ENCODE measurements at places on chromosomes 7 and 10.

DNA sequence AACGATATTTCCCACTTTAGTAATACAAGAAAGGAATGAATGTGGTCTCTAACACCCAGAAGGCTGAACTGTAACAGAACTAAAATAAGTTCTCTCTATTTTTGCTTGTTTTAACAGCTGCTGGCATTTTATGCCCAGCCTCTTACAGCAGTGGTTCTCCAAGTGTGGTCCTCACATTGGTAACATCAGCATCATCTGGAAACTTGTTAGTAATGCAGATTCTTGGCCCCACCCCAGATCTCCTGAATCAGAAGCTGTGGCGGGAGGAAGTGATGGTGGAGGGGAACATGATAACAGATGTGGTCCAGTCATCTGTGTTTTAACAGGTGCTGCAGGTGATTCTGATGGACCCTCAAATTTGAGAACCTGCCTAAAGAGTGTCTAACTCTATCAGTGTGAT lies 170.1 kb downstream of the TMEM26 start:
- no peak for DNase-seq

GRCh38 chr7:130880668-130881067 lies 146.7 kb upstream of the KLF14 start:
- DNase-seq = no peak

GRCh38 chr10:43323245-43323644 lies 48.2 kb upstream of the FXYD4 start:
- DNase-seq = no peak

GRCh38 chr10:34206935-34207268 lies 608.2 kb downstream of the PARD3 start:
- no peak for DNase-seq

GRCh38 chr7:46484906-46485305 lies 563.8 kb upstream of the IGFBP3 start:
- no peak for DNase-seq

GRCh38 chr10:70272925-70273316 lies 10.9 kb downstream of the NPFFR1 start:
- DNase-seq = no peak

- no peak for DNase-seq
These were observed 14.7 kb downstream of the HSPB1 start for GRCh38 chr7:76316984-76317781.

DNA sequence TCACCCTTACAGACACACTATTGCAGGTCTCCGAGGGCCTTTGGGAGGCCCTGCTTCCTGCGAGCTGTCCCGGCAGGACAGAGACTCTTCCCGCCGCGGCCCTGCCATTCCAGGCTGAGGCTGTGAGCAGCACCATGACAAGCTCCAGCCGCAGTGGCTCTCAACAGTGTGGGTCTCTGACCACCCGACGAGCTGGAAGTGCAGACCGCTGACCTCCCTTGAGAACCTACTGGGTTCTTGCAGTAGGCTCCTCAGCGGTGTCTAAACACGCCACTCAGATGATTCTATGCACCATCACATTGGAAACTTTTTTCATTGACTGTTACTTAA lies 303.4 kb downstream of the WDR37 start:
- DNase-seq = no peak

DNA sequence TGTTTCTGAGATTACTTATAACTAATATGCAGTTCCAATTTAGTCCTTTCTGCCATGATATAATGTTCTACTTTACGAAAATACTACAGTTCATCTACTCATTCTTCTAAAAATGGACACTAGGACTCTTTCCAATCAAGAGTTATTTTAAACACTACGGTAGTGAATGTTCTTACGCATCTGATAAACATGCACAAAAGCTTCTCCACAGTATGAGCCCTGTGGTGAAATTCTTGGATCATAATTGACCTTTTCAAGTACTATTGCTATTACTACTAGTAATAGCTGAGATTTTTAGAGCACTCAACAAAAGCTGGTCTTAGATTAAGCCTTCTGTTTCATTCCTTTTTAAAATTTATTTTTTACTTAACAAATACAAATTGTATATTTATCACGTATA lies 106.4 kb downstream of the CH25H start:
- no peak for DNase-seq

DNA sequence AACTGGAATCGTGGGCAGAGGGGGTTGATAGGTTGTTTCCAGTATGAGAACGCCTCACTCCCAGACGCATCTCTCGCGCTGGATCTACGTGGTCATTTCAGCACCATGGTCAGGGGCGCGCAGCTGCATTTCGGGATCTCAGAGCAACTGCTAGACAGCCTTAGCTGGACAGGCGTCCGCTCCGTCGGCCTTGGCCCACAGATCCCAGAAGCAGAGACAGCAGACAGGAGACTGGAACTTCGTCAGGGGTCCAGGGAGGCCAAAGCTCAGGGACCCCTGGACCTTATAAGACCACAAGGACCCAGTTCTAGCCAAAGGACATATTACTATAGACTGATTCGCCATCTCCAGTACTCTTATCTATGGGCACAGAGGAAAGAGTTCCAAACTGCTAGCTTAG lies 5.3 kb downstream of the NEUROG3 start:
- DNase-seq = no peak

DNA sequence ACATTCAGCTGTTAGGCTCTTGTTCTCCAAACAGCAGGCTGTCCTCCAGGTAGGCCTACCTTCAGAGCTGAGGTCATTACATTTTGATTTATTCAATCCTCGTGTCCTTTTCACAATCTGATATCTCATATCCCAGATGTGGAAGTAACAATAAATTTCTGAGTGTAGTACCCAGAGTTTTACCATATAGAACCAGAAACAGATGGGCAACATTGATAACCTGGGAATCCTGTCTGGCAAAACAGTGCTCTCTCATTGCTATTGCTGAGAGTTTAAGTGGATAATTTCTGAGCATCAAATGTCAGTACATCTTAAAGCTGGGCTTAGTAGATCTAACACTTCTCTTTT lies 1007.8 kb downstream of the REEP3 start:
- DNase-seq = no peak

- no peak for DNase-seq
These were observed 18.8 kb downstream of the NOBOX start for GRCh38 chr7:144384555-144385245.

GRCh38 chr7:101699881-101700823 lies 71.1 kb upstream of the MYL10 start:
- no peak for DNase-seq

DNA sequence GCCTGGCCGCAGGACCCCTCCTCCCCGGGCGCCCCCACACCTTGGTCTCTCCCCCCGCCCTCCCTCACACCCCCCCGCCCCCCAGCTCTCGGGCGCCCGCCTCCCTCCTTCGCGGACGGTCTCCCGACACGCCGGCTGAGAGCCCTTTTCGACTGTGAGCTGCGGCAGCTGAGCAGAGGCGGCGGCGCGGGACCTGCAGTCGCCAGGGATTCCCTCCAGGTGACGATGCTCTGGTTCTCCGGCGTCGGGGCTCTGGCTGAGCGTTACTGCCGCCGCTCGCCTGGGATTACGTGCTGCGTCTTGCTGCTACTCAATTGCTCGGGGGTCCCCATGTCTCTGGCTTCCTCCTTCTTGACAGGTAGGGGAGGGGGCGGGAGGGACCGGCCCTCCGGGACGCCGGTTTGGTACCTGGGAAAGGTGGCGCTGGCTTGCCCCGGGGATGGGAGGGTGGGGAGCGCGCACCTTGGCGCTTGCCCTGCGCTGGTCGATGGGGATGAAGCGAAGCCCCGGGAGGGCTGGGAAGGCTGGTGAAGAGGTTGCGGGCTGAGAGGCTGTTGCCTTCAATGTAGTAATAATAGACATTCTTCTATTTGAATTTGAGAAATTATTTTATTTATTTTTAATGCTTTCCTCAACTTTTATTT lies at the start of gene BMPER:
Gene BMPER (plus strand): TSS at position 151 of the 644 bp plus-strand sequence. CDS start 75 bp downstream, at position 226.
- no peak for DNase-seq

DNA sequence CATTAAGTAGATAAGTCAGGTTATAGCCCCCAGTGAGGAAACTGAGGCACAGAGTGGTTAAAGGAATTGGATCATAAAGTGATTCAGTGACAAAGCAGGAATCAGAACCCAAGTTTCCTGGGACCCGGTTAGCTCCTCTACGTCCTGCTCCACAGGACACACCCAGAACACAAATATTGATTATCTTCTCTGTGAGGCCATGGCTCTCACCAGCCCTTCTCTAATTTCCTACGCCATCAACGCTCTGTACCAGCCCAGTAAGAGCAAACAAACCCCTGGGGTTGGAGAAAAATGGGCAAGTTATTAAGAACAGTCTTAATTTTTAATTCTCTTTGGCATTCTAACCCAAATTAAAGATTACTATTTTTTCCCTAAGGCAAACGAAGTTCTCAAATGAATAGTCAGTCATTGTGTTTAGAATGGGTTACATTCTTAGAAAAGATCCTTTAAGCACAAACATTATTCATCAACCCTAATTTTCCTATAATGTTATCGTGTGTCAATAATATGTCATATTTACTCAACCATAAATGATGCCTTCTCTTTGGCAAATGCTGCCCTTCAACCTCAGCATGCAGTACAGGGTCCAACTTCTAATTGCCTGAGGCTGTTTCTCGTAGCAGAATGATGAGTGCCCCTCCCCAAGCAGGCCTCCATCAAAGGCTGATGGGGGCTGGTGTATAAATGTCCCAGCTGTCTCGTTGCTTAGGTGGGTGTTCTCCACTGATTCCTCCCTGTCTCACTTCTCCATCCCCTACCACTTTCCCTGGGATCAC lies 25.4 kb upstream of the TM9SF3 start:
- DNase-seq = no peak

DNA sequence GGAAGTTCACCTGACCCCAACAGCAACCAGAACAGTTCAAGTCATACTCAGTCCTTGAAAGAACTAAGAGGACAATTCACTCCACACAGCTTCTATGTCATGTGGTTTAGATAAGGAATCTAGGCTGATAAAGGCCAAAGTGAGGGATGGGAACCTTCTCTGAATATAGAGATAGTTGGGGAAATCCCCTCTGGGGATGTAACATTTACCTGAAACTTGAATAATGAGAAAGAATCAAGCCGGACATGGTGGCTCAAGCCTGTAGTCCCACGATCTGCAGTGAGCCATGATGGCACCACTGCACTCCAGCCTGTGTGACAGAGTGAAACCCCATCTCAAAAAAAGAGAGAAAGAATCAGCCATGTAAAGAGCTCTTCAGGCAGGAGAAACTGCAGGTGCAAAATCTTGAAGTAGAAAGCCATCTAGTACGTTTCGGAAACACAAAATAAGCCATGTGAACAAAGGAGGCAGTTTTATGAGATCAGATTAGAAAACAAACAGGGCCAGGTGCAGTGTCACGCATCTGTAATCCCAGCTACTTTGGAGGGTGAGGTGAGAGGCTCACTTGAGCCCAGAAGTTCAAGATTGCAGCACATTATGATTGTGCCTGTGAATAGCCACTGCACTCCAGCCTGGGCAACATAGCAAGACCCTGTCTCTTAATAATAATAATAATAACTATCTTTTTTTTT lies 4.5 kb upstream of the DNMBP start:
- no peak for DNase-seq

DNA sequence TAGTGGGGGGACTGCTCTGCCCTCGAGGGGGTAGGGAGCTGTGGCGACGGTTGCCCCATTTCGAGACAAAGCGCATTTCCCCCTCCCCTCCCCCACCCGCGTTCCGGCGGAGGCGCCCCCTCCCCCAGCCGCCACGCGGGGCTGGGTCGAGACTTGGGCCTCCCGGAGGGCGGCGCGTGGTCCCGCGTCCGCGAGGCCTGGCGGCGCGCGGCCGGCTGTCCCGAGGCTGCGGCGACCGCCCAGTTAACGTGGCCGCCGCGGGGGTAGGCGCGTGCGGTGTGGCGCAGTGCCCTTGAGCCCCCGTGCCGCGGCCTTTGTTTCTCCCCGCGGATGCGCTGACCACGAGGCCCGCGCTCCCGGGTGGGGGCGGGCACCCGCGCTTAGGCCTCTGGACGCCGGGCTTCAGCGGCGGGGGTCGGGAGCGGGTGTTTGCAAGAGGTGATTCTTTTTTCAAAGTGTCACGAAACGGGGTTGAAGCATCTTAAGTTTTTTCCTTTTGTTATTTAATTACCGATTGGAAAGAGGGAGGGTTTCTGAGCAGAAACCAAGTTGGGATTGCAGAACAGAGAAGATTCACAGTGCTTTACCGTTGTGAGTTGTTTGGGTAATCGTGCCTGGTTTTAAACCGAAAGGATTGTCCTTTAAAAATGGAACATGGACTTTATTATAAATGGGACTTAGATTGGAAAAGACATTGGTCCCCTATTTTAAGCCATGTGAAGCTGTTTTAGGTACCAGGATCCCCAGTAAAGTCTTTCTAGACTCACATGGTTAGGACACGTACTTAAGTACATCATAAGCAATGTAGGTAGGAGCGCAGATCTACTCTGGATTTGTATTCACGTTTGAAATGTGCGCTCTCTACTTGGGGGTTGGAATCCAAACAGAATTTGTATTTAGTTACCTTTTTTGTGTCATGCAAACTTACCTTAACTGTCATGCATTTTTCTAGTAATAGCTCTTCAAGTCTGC lies 760 bp downstream of the CBX3 start:
- DNase-seq = peak; percentile 32

DNA sequence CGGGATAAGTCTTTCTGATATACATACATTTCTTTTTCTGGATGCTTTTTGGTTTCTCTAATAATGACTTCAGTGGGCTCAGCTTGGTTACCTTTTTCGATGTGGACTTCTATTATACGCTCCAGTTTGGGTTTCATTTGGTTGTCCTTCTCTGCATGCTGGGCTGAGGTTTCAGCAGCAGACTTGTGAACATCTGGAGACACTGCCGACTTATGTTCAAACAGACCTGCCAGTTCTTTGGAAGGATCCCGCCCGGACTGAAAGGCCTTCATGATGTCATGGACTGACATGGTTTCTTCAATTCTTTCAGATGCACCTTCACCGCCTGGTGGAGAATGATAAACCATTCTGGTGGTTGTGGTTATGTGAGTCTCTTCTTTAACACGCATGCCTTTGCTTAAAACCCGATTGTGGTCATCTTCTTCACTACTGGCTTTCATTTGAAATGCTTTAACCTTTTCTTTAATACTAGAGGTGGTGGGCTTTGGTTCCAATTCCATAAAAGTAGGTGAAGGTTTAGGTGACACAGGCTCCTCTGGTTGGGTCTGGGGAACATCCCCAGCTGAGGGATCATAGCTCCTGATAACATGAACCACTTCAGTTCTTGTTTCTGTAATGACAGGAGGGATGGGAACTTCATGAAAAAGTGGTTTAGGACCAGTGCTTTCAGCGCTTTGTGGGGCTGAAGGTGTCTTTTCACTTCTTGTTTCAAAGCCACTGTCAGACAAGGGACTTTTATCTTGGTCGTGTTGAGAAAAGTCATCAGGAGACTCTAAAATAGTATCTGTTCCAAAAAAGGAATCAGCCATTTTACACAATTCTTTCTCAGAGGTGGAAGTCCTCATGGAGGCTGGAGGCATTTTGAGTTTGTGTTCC lies 167.7 kb upstream of the CCDC6 start:
- no peak for DNase-seq

- peak; percentile 38 for DNase-seq
These were observed 34.4 kb upstream of the GRID1 start for GRCh38 chr10:86400705-86401587.

DNA sequence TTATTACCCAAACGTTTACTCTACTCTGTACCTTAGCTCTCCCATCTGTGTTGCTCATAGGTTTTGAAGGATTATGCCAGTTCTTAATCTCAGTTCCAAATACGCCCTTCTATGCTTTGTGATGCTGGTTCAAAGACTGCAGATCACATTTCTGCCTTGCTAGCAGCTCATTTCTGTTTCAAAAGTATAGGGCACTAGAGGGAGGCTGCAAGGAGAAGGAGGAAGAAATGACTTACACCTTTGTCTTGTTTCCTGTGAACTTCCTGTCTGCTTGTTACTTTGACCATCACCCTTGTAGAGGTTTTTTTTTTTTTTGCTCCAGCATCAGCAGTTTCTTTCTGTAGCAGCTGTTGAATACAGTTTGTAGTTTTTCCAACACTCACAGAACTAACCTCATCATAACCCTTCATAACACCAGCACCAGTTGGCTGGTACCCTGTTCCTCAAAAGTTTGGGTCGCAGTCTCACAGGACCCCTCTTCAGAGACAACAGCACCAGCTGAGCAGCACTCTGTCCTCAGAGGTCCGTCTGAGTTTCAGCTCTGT lies 16.5 kb downstream of the SLK start:
- no peak for DNase-seq

All from stimulated activated CD8-positive, alpha-beta memory T cell treated with anti-CD3 and anti-CD28 coated beads, Interleukin-4, amount 100 ng/mL, for 1 hour (primary cell).